HS-27A (cell line): ENCODE measurements at places on chromosomes 1 and 21.

DNA sequence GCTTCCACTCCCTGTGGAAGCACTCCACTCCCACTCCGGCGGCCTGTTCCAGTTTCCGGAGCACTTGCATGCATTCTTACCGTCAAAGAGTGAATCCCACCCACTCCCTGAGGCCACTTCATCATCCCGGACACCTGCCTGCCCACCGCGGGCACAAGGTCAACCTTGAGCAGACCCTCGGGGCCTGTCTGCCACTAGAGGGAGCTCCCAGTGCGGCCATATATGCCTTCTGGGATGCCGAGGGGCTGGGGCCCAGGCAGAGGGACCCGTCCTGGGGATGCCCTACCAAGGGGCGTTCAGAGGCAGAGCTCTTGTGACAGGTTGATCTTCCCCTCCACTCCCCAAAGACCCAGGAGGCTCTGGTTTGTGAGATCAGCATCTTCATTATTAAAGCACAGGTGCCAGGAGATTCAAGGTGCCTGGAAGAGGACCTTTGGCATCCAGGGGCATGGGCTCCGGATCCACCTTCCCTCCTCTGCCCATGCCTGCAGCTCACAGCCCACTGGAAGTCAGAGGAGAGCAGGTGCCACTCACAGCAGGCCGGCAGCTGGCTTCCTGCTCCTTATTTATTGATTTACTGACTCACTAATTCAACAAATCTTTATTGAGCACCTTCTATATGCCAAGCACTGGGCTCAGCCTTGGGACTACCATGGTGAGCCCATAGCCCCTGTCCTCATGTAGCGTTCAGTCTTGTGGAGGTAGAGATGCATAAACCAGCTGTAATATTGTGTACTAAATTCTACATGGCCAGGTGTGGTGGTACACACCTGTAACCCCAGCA lies 47.3 kb downstream of the UBIAD1 start:
- no peak for DNase-seq

- no peak for DNase-seq
These were observed 1.8 kb downstream of the MFN2 start for GRCh38 chr1:11982010-11982392.

DNA sequence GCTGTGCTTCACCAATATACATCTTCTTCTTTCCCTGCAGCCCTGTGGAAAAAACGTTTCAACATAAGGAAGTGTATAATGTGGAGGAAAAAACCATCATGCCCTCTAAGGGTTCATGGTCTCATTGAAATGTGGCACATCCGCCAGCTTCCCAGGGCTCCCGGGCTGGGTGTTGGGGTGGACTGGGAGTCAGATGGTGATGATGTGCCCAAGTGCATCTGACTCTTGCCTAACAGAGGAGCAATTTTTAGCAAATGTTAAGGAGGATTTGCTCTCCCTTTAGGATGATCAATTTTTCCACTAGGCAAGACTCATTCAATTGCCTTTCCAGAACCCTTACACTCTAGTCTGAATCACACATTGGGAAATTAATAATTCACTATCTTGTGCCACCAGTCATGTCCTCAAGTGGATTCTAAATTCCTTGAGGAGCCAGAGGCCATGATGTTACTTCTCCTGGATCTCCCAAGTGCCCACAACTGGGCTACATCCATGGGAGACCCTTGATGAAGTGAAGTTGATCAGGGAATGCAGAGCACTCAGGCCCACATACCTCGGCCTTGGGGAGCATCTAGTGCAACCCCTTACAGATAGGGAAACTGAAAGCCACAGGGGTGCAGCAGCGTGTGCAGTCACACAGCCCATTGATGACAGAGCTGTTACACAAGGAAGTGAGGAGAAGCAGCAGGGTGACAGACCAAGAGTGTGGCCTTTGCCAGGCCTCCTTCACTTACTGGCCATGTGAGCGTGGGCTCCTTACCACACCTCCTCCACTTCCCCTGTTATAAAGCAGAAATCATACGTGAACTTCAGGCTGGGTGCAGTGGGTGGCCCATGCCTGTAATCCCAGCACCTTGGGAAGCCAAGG lies 100.0 kb upstream of the SLC44A3 start:
- no peak for DNase-seq

DNA sequence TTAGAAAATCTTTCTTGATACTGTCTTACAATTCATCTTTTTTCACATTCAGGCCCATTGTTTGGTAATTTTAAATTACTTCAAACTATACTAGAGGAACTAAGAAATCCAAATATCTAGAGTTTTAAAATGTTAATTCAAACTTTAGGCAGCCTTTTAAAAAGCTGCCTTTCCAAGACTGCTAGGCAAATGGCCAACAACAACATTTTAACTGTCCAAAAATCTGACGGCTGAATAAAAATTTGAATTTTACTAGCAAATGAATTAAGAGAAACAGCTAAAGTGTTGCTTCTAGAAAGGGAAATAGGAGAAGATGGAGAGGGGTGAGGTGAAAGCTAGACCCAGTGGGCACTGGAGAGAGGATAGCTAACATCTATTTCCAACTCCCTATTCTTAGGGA lies 17.2 kb downstream of the DPYD start:
- no peak for DNase-seq

- DNase-seq: no peak
These were observed 1.2 kb downstream of the MAN1C1 start for GRCh38 chr1:25617625-25618432.
